ENCODE measurements at places on chromosomes 11 and 22.

DNA sequence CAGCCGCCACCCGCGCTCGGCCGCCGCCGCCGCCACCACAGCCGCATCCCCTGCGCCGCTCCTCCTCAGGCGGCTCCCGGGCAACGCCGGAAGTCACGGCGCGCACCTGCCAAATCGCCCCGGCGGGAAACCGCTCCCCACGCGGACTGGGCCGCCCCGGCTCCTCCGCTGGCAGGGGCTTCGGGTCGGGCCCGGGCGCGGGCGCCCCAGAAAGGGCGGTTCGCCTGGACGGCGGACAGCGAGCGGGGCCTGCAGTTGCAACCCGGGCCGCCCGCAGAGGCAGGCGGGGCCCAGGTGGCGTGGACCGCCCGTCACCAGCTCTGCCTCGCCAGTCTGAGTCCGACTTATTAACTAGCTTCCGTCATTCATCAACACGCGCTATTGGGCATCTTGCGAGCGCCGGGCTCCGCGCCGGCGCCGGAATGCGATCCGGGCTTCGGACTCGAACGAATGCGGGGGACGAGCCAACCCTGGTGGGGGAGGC lies at the start of gene HIRA:
HIRA (minus strand) TSS at position 85 of the 484 bp plus-strand sequence. CDS start 257 bp downstream, outside the sequence.
- DNase-seq: peak; percentile 74

DNA sequence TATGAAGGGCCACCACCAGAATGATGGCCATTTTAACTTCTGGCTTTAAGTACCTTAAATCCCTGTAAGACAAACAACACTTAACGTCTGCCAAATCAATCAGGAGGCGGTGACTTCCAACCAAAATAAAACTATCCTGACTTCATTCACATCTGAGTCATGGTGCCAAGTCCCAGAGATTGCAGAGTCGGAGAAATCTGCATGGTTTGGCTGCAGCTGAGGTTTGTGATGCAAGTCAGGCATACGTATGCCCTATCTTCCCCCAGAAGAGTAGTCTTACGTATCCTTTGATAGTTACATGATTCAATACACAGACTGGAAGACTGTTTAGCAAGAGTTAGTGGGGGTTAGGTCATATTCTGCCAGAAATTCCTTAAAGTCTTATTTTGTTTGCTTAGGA lies 1.7 kb upstream of the GAB2 start:
- no peak for DNase-seq

DNA sequence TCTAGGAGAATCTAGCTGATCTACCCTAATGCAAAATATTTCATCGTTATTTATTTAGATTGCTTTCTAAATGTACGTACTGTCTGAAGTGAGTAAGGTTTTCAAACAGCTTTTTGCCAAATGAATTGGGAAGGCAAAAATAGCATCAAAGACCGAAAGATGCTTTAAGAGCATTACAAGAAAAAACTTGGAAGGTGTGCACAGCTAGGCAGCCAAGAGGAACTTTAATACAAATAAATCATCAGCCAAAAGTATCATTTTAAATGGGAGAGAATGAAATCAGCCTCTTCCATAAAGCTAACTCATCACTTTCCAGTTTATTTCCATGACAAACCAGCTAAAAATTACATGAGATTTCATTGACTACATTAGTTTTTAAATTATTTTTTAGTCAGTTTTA lies 30.2 kb upstream of the CFAP300 start:
- no peak for DNase-seq

- DNase-seq: no peak
Observed at GRCh38 chr11:72084076-72084475, 3.4 kb downstream of the LRRC51 start.

- no peak for DNase-seq
Observed at GRCh38 chr11:105937738-105938137, 84.3 kb downstream of the MSANTD4 start.

DNA sequence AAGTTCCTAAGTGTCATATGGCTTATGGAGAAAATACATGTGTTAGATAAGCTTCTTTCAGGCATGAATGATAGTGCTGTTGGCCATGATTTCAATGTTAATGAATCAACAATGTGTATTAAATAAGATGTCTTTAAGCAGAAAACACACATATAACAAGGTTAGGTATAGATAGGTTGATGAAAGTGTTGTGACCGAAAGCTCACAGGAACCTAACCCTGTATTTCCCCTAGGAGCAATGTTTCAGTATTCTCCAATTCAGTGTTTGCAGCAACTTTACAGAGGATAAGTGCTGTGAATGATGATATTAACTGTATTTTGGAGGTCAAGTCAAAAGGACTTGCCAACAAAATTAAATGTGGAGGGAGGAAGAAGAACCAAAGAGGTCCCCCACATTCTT lies 82.8 kb upstream of the PRDM11 start:
- DNase-seq: no peak

GRCh38 chr11:47418454-47419259 lies 7.6 kb downstream of the PSMC3 start:
- DNase-seq: no peak

- peak; percentile 54 for DNase-seq
Observed at GRCh38 chr22:49992921-49993648, 19.5 kb downstream of the IL17REL start.

DNA sequence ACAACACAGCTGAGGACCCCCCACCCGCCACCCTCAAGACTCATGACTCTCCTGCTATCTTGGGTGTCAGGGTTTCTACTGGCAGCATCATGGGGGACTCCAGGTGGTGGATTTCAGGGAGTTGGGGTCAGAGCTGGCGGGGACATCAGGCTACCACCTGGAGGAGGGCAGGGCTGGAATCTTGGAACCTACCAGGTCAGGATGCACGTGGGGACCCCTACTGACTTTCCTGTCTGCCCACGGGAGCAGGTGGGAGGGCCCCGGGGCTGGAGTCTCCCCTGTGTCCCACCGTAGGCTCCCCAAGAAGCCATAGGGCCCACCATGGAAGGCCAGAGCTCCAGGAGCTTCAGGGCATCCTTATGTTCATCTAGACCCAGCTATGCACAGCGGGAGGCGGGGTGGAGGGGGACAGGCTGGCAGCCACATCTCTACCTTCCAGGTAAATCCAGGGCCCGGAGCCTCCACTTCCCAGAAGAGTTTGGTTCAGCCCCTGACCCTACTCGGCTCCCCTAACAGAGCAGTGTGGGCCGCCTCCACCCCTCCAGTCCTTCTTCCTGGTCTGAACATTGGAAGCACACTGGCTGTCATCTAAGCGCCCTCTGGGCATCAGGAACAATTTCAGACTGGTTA lies 10.0 kb downstream of the SLC37A2 start:
- no peak for DNase-seq

DNA sequence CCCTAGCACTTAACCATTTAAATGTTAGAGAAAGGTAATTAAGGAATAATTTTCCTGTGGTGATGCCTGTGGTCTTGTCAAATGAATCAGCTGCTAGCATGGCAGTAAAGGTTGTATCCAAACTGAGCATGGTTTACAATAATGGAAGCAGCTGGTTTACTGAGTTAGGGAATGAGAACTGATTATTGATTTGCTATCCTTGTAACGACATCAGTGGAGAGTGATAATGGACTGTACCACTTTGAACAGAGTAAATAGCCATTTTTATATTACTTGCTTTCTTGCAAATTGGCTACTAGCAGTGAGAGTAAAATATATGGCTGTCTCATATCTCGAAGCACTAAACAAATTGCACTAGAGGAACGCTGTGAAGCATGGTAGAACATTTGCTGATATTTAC lies 589.0 kb upstream of the ANO5 start:
- DNase-seq: no peak
